ENCODE measurements at places on chromosomes 3 and 15.

DNA sequence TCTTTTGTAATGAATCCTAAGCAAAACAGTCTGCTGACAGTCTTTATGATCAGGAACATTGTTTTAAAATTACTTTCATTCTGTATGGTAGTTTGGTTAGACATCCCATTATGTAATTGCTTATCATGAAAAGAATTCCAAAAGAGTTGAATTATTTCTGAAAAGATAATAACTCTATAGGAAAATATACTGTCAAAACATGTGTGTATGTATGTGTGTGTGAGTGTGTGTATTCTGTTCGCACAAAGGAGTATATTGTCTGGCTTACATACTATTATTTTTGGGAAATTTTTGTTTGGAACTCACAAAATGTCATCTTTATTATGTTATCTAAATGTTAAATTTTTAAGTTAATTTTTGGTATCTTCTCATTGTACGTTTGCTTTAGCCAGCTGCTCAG lies 1075.9 kb downstream of the ZPLD1 start:
- no peak for DNase-seq

DNA sequence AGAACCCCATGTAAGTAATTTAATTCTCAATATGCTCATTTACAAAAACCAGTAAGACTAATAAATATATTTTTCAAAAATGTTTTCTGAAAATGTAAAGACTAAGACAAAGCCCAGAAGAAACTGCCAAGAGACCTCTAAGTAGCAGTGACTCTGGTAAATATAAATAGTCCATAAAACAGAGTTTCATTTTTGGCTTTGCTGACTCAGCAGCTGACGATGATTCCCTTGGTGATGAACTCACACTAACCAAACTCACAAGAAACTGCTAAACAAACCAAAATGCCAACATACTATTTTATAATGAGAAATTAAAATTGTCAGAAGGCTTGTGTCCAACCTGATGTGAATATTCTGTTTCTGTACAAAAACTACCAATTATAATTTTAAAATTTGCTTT lies 31.5 kb upstream of the IMPG2 start:
- no peak for DNase-seq

DNA sequence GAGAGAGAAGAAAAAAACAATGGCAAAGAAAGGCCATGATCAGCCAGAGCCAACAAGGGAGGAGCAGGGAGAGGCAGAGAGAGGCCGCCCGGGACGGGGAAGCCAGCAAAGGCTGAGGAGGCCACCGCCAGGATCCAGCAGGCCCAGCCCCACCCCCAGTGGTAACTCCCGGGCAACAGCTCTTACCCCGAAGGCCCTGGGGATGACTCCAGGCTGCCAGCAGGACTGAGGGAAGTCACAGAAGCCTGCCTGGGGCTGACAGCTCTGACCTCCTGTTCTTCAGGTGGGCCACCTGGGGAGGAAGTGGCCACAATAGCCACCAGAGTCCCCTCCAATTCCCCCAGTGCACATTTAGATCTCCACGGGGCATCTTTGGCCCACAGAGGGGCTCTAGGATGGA lies 184.3 kb upstream of the LINGO1 start:
- DNase-seq: no peak

DNA sequence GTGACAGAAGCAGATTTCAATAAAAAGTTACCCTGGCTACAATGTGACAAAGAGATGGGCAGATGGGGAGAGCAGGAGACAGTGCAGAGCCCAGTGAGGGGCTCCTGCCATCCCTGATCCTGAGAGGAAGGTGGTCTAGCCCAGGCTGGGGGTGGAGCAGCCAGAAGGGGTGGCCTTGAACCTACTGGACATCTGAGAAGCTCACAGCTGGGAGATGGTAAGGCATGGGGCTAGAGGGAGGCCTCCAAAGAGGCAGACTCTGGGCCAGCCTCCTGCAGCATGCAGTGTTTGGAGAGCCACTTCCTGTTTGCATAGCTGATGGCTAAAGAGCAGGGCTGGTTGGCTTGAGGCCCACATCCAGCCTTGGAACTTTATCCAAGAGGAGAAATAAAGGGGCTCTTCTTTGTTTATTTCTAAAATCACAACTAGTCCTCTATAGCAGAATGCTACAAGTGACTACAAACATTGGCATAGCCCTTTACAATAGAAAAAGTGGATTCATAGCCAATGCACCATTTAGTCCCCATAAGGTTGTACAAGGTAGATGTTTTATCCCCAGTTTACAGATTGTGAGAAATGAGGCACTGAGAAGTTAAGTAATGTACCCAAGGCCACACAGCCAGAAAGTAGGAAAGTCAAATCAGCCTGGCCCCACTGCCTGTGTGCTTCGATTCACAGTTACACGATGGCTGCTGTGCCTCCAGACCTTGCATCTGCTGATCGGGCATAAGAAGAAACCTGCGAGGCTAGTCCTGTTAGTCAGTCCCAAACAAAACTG lies 4.6 kb downstream of the EFCC1 start:
- DNase-seq: no peak

DNA sequence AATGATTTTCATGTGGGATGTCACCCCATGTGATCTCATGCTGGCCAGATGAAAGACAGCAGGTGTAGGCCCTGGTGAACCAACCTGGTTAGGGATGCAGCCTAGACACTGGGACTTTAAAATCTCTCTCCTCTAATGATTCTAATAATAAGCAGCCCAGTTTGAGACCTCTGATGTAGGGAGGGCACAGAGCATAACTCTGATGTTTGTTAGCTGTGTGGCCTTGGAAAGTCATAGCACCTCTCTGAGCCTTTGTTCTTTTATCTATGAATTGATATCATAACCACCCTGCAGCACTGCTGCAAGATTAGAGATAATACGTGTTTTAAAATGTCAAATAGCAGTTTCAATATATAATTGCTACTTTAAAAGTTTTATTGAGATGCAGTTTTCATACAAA lies 106.0 kb downstream of the RPL22L1 start:
- no peak for DNase-seq

DNA sequence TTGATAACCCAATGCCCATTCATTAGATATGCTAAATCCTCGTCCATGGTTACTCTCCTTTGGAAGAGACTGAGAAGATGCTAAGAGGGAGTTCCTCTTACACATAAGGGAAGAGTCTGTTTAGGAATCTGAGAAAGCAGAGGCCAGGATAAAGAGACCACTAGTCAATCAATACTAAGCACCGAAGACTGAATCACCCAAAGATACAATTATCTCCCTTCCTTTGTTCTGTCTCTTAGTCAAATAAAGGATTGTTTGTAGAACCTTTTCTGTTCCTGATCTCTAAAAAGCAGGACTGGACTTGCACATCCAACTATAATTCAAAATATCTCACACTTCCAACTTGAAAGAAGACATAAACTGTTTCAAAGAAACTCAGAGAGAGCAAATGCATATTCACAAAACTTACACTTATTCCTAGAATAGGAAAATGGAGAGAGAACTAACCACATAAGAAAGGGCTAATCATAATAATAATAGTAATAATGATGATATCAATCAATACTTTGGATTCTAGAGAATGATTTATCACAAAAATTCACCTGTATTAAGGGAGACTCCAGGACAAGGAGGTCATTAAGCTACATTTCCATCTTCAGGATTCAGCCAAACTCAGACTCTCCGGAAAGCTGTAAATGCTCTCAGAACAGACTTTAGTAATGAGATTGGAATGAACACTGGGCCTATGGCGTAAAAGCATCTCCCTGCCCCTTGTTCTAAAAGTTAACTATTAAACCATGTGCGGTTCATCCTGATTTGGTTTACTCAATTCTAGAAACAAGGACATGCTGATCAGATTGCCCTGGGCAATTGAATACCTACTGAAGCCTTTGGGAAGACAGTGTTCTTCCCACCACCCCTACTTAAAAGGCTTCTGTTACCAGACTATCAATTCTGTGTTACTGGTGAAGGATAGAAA lies 401.5 kb downstream of the ZBTB20 start:
- no peak for DNase-seq

- no peak for DNase-seq
Measured at GRCh38 chr3:177948716-177949425, 587.4 kb upstream of the KCNMB2 start.

DNA sequence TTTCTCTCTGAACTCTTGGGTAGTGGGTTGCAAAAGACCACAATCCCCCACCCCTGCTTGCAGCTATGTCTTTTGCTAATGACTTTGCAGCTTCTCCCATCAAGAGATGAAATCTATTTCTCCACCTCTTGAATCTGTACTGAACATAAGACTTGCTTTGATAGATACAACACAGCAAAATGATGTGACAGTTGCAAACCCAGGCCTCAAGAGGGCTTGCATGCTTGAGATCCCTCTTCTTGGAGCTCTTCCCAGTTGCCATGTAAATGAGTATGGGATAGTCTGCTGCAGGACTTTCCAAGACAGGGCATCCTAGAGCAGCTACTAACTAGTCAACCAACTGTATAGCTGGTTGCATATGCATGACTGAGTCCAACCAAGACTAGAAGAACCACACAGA lies 783.6 kb downstream of the PDCD6IP start:
- DNase-seq: no peak
